ENCODE measurements at places on chromosomes 11 and 22.

DNA sequence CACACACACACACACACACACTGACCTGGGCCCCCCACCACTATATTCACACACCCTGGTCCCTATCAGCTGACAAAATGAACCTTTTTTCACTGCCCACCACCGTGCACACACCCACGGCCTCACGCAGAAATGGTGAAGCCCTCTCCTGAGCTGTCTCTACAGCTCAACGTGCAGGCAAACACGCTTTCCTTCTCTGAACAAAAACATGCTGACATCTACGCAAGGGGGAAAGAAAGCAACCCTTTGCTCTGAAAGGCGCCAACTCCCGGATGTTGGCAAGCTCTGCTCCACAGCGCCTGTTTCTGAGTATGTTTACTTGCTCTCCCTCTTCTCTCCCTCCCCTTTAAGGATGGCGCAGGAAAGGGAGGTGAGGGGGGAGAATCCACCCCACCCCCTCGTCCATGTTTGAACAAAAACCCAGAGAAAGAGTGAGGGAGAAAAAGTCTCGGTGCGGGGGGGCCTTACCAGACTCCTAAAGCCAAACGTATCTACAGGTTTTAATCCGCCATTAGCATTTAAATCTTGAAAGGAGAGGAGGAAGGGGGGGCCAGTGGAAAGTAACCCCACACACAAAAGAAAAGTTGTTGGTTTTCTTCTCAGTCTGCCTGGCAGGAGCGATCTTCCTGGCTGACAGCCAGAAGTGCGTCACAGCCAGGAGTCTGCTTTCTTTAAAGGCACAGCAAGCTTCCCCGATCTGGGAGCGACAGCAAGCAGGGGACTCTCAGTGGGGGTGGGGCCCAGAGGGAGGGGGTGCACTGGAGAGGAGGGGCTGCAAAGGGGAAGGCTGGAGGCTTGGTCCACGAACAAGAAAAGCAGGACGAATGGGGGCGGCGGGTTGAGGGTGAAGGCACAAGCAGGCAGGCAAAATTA lies 39.6 kb downstream of the NUMA1 start:
- peak; percentile 53 for DNase-seq

DNA sequence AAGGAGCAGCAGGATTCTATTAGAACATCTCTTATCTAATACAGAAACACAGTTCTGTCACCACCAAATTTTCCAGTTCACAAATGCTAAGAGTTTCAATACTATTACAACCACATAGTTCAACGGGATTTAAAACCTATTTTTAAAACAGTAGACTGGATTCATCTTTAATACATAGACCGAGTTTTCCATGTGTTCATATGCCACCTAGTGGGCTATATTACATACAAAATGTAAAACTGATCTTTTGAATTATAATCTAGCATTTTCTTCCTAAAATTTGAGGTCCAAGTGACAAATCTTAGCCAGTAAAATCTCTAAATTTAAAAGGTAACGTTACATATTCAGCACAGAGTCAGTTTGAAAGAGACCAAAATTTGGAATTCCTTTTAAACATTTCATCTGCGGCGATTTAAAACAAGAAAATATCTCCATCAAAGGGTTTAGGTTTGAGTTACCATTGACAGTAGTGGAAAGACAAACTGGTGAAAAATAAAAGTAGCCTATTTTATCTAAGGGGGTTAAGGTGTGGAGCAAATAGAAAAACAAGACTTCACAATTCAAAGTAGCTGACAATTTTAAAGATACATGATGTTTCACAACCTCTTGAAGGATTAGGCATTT lies 269.3 kb upstream of the MPPED2 start:
- DNase-seq = no peak

DNA sequence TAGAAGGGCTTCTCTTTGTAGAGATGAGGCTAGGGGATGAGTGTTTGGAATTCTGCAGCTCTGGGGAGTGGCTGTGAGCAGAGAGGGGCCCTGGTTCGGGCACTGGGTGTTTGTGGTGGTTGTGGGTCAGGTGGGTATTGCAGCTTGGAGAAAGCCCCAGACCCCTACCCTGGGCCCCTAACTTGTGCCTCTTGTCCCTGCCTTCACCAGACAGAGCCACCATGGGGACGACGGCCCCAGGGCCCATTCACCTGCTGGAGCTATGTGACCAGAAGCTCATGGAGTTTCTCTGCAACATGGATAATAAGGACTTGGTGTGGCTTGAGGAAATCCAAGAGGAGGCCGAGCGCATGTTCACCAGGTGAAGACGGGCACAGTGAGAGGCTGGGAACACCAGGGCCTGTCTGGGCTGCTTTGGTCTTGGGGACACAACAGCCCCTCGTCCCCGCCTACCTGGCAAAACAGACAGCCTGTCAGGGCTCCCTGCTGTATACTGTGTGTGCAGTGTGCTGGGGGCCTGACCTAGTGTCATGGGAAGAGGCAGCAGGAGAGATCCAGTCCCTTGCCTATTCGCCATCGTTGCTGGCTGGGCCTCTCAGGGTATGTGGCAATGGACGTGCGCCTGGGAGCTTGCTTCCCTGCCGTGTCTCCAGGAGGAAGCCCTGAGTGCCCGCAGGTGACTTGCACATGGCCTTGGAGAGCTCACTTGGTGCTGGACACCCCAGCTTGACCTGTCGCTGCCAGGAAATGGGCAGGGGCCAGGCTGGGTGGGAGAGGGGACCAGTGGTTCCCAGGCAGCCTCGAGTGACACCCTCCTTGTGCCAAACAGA lies 4.3 kb downstream of the INCENP start:
- no peak for DNase-seq

- no peak for DNase-seq
These were observed 11.0 kb downstream of the RBFOX2 start for GRCh38 chr22:36017651-36018091.

- no peak for DNase-seq
These were observed 446 bp downstream of the VSTM5 start for GRCh38 chr11:93849751-93850593.

DNA sequence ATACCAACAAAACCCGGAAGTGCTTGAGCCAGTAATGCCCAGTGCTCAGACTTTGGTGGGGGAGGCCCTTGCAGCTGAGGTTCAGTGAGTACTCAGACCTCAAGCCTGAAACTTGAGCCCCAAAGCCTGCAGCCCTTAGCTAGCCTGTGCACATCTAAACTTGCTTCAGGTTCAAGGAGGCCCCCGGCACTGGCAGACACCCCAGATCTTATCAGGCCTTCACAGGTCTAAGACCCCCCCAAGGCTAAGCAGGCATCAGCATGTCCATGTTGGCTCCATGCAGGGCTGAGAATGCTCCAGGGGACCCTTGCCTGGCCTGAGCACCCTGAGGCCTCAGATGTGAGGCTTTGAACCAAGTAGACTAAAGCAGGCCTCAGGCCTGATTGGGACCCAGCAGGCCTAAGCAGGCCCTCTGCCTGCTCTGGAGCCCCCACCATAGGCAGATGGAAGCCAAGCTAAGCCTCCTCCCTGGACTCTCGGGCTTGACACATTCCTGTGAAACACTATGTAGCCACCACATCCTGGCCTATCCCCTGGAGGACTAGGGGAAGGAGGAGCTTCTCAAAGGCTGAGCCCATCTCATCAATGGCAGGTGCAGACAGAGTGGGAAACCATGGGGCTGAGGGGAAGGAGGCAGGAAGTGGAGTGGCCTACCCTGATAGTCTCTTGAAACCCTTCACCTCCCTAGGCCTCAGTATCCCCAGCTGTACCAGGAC lies 1.2 kb upstream of the CASTOR1 start:
- DNase-seq = no peak

- no peak for DNase-seq
These were observed 134.1 kb downstream of the GRIK4 start for GRCh38 chr11:120645639-120646038.

DNA sequence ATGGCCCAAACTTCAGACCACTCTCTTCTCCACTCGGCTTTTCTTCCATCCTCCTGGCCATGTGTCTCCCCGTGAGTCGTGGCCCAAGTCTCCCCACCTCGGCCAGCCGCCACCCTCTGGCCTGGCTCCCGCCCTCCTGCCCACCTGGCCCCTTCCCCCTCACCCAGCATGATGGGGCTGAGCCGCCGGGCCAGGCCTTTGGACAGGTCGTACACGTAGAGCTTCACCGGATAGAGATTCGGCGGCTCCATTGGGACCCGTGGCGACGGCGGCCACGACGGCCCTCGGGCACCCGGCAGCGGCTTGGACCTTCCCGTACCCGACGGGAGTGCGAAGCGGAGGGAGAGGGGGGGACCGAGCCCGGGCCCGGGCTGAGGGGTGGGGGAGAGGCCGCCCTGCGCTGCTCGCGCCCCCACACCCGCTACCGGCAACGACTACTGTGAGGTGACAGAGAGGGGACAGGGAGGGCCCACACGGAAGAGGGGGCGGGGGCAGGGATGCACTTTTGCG lies at the start of gene DESI1:
Gene DESI1 (minus strand): TSS at position 455 of the 510 bp plus-strand sequence. CDS start 204 bp downstream, at position 251.
- no peak for DNase-seq

DNA sequence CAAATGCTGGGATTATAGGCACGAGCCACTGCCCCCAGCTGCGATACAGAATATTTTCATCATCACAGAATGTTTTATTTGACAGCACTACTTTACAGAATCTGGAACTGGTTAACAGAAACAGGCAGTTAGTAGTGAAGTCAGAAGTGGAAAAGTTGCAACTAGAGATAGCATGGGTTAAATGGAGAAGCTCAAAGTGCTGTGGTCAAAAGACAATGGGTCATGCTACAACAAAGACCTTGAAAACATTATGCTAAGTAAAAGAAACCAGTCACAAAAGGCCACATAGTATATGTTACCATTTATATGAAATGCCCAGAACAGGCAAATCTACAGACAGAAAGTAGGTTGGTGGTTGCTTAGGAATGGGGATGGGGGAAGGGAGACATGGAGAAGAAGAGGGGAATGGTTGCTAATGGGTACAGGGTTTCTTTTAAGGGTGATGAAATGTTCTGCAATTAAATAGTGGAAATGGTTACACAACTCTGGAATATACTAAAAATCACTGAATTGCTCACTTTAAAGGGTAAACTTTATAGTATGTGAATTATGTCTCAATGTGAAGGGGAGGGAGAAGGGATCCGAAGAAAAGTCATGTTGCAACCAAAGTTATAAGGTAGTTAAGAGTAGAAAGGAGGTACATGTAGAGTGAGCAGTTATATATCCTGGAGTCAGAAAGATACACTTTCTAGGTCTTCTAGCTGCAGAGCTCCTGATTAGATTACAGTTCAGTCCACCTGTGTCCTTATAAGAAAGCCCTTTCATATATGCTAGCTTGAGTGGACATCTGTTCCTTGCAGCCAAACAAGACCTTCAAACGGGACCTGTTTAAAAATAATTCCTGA lies 46.3 kb upstream of the RAPSN start:
- DNase-seq = no peak

- DNase-seq = peak; percentile 49
These were observed 91.5 kb downstream of the CACNA1I start for GRCh38 chr22:39661842-39662685.

GRCh38 chr11:100984668-100985067 lies 144.9 kb downstream of the PGR start:
- DNase-seq = no peak

GRCh38 chr11:123211149-123211852 lies 16.3 kb upstream of the CLMP start:
- no peak for DNase-seq

DNA sequence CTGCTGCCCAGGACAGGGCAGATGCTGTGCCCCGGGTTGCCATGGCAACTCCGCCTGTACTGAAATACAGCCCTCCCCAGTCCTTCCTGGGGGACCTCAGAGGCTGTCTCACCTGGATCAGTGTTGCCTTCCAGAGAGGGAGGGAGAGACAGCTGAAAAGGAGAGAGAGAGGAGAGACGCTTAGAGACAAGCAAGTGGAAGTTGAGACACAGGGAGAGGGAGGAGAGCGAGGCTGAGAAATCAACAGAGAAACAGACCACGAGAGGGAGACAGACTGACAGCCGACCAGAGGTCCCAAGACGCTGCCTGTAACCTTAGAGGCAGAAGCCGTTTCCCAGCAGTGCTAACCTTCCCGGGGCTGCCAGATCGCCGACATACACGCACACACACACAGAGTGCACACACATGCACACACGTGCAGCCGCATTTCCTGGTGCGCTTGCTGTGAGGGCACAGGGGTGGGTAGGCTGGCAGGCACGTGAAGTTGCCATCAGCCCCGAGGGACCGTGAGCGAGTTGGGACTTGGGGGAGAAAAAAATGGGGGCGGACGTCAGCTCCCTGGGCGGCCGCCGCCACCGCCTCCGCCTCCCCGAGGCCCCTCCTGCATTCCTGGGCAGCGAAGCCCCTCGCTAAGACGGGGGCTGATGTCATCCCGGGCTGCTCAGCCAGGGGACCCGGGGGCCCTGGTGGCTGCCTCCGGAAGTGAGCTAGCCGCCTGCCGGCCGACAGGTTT lies 88.6 kb upstream of the CRYBB3 start:
- DNase-seq = peak; percentile 21

- DNase-seq = no peak
These were observed 2.9 kb upstream of the HBB start for GRCh38 chr11:5229796-5230195.

Data from stimulated activated CD4-positive, alpha-beta T cell treated with anti-CD3 and anti-CD28 coated beads, TNF-alpha, amount 100 ng/mL, for 4 hours (primary cell).